Foreskin fibroblast (primary cell): ENCODE measurements at places on chromosomes 13 and 19.

GRCh38 chr19:49420227-49420626 is 3.0 kb downstream of the PTH2 start:
- no peak for DNase-seq

GRCh38 chr19:5166262-5166661 is 174.3 kb downstream of the PTPRS start:
- DNase-seq, result peak; percentile 82

GRCh38 chr19:46656541-46656940 is 4.4 kb downstream of the DACT3 start:
- DNase-seq, result no peak

DNA sequence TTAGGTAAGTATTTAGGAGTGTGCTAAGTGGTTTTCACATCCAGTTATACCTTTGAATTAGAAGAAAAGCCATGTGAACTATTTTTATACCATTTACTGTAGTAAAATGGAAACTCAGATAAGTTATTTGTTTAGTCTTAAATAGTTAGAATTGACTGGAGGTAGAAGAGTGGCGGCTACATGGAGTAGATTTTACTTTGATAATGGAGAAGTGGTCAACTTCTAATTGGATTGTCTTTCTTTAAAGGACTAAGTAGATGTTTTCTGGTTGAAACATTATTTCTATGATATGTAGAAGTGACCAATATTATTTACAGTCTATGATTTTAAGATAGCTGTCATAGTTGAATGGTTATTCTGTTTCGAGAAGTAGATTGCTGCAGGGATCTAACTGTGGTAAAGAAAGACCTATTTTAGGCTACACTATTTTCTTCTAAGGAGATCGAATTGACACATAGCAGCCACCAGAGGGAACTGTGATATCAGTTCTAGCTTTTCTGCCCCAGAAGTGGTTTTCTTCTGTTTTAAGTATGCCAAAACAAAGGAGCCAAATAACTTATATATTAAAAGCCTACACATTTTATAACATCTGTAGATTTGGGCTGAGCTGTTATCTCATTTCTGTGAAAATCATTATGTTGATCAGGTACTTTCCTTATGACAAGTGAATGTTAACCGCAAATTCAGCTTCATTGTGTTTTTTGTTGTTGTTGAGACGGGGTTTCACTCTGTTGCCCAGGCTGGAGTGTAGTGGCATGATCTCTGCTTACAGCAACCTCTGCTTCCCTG is 26.1 kb downstream of the ZMYM2 start:
- peak; percentile 19 for DNase-seq

- peak; percentile 23 for DNase-seq
These were observed 85.0 kb downstream of the DOCK9 start for GRCh38 chr13:98892821-98893220.

DNA sequence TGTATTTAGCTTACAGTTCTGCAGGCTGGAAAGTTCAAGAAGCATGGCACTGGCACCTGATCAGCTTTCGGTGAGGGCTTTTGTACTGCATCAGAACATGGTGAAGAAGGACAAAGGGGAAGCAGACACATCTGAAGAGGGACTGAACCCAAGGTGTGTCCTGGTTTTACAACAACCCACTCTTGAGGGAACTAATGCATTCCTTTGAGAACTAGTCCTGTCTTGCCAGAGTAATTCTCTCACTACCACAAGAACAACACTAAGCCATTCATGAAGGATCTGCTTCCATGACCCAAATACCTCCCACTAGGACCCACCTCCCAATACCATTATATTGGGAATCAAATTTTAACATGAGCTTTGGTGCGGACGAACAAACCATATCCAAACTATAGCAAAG is 93.6 kb downstream of the RFC3 start:
- no peak for DNase-seq

- no peak for DNase-seq
These were observed 156.2 kb downstream of the PCCA start for GRCh38 chr13:100245104-100245503.

DNA sequence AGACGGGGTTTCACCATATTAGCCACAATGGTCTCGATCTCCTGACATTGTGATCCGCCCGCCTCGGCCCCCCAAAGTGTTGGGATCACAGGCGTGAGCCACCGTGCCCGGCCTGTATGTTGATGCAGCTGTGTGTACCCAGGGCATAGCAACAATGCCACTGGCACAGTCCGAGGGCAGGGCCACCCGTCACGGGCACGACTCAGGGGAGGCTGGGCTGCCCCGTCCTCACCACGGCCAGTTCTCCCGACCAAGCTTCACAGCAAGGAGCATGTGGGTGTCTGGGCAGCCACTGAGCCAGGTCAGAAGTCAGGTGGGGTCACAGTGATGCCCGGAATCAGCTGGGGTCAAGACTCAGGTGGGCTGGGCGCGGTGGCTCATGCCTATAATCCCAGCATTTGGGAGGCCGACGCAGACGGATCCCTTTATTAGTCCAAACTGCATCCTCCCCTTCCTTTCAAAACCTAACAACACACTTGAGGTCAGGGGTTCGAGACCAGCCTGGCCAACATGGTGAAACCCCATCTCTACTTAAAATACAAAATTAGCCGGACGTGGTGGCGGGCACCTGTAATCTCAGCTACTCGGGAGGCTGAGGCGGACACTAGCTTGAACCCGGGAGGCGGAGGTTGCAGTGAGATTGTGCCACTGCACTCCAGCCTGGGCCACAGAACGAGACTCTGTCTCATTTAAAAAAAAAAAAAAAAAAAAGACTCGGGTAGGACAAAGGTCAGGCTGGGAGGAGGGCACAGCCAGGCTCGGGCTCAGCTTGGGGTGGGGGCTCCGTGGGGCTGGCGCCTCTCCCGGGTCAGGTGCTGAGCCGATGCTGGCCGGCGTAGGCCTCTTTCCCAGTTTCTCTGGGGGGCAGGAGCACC is 1.2 kb upstream of the CDC34 start:
- no peak for DNase-seq

DNA sequence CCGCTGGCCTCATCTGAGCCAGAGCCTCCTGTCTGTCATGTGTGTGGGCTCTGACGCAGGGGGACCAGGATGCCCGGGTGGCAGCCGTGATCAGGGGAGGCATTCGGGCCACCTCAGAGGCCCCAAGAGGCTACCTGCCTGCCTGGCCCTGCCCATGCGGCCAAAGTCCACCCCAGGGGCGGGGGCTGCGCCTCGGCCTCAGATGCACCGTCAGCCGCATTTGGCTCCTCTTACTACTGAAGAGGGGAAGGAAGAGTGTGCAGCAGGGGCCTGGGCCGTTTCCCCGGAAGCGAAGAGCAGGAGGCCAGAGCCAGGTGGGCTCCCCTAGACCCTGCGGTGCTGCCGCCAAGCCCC is 34.0 kb downstream of the C13orf46 start:
- DNase-seq, result no peak

- no peak for DNase-seq
These were observed 225.1 kb downstream of the HS6ST3 start for GRCh38 chr13:96314974-96315373.

GRCh38 chr19:10339977-10340376 is 553 bp upstream of the ICAM3 start:
- no peak for DNase-seq

GRCh38 chr13:48185018-48185417 is 48.0 kb upstream of the ITM2B start:
- DNase-seq, result no peak

GRCh38 chr13:42228527-42228926 is 43.4 kb upstream of the AKAP11 start:
- DNase-seq, result no peak

DNA sequence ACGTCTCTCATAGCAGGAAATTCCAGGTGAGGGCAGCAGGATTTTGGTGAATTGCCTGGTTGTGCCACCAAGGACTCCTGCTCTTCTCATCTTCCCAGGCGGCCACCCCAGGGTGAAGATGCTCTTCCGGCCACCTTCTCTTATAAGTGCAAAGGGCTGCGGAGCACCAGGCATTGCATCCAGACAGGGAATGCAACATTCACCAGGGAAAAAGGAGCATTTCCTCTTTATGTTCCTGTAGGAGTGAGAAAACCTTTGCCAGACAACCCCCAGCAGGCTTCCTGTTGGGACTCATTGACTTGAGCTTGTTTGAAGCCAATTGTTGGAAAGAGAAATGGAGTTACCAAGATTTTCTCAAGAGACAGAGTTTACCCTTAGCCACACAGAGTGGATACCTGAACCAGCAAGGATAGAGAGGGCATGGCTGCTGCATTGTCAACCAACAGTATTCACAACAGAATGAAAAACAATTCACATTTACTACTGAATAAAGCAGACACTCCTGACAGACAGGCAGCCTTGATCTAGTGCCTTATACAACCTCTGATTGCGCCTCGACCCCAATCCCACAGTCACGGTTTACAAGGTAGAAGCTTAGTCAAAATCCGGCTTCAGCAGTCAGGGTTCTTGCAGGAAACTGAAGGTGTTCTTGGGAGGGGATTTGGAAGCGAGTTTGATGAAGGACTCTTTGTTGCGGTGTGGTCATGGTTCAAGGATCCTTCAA is 1.8 kb upstream of the ATP11A start:
- DNase-seq, result no peak

DNA sequence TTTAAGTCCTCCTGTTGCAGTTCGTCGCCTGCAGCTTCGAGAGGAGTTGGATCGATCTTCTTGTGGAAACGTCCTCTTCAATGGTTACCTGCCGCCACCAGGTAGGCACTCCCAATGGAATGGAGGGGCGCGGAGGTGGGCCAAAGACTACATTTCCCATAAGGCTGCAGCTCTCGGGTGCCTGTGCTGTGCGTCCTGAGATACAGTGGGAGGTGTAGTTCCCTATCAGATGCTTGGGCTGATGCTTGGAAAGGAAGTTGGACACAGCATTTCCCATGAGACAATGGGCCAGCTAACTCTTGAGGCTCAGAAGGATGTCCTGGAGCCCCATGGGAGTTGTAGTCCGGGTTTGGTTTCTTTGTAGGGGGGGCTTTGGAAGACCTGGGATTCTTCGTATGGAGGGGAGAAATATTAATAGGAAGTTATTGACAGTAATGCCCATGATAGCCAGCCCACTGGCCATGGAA is 1.8 kb downstream of the SHKBP1 start:
- no peak for DNase-seq

GRCh38 chr13:40629678-40630384 is 36.6 kb downstream of the FOXO1 start:
- DNase-seq, result no peak

DNA sequence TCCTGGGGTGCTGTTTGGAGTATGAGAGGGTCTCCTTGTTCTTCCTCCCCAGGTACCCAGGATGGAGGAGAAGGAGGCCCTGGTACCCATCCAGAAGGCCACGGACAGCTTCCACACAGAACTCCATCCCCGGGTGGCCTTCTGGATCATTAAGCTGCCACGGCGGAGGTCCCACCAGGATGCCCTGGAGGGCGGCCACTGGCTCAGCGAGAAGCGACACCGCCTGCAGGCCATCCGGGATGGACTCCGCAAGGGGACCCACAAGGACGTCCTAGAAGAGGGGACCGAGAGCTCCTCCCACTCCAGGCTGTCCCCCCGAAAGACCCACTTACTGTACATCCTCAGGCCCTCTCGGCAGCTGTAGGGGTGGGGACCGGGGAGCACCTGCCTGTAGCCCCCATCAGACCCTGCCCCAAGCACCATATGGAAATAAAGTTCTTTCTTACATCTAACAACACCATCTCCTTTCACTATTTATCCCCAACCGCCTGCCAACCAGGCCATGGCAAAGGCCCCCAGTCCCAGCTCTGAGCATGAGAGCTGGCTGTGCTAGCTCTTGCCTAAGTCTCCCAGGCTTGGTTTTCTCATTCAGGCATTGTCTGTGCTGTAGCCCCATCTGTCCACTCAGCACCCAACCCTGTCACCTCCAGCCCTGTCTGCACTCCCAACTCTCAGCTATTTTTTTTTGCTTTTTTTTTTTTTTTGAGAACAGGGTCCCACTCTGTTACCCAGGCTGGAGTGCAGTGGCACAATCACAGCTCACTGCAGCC is 11.2 kb downstream of the DKKL1 start:
- DNase-seq, result no peak

DNA sequence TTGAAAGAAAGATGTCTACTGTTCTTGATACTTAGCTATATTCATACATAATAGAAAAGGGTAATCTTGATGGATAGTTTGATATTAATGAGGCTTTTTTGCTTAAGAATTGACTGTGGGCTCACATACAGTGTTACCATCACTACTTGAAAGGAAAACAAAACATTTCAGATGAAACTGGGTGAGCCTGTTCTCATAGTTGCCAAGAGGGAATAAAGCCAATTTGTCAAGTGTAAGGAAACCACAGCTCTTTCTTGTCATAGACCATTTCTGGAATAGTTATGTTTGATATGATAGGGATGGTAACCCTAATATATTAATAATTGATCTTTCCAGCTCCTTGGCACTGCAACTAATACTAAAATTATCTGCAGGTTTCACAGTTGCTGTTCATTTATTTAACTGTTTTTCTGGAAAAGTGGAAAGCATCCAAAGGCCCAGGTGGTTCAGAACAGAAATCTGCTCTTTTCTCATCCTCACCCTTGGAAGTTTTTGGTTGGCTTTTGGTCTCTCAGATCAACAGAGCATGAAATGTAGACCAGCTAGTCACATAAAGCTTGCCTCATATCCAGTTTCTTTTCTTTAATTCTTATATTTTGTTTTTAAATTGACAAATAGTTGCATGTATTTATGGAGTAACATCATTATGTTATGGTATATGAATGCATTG is 43.2 kb downstream of the ARHGEF7 start:
- no peak for DNase-seq

DNA sequence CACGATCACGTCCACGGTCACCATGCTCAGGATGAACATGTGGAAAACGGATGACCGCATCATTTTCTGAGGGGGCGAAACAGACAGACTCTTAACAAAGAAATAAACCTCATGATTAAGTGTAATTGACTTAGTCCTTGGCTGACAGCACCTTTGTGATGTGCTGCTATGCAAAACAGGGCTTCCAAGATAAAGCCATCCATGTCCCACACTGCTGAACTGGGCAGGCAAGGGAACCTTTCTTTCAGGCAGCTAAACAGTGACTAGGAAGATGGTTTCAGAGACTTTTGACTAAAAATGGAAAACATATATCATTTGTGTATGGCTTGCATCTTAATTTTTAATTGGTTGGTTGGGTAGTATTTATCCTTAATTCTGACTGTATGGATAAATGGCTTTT is 157.8 kb downstream of the NALCN start:
- DNase-seq, result no peak

- DNase-seq, result no peak
These were observed 80.8 kb downstream of the FREM2 start for GRCh38 chr13:38767506-38768265.

DNA sequence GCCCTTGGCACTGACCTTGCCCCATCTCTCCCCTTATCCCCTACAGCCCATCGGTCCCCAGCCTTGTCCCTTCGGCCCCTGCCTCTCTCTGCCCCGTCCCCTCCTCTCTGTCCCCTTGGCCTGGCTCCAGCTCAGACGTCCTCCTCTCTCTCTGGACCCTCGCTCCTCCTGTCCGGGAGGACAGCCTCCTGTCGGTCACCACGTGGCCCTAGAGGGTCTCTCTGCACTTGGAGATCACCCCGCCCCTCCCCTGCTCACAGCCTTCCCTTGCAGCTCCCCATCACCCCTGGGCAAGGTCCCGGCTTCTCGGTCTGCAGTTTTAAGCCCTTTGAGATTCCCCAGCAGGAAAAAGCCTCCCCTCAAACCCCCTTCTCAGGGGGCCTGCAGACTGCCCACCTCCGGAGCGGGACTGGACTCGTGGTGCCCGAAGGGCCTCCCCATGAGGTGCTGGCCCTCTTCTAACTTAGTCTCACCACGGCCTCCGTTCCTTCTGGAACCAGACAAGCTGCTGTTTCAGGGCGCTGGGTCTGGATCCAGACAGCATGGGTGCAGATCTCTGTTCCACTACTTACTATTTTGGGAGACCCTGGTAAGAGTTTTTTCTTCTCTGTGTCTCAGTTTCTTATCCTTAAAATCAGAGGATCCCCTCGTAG is 3.3 kb upstream of the KLK15 start:
- DNase-seq, result no peak
